Thymus (tissue), 14 donors: ENCODE measurements at places on chromosomes 3 and 15.
A peak's percentile ranks its signal among the peaks of the same experiment; 100 is the strongest.

GRCh38 chr15:25335279-25335678, 103.5 kb downstream of the UBE3A start:
- H3K27ac ChIP-seq = no peak overlapping the region
- peaks cover 5% of the 10 kb centered on the region for H3K36me3 ChIP-seq
- no peaks in the 10 kb centered on the region for H3K4me1 ChIP-seq
- DNase-seq = no peak
- H3K4me3 ChIP-seq = no peak overlapping the region
- no peaks in the 10 kb centered on the region for H3K27me3 ChIP-seq

- H3K4me1 ChIP-seq = no peaks in the 10 kb centered on the region
- no peak overlapping the region for H3K4me3 ChIP-seq
- no peaks in the 10 kb centered on the region for H3K36me3 ChIP-seq
- DNase-seq = peak; percentile 6
These were observed 862.5 kb downstream of the CADM2 start for GRCh38 chr3:85821130-85821756.

- peaks cover 9% of the 10 kb centered on the region for H3K36me3 ChIP-seq
- DNase-seq = no peak
- no peak overlapping the region for H3K27ac ChIP-seq
- H3K27me3 ChIP-seq = no peaks in the 10 kb centered on the region
These were observed 27.3 kb downstream of the ARL8B start for GRCh38 chr3:5149306-5149880.

- no peak for DNase-seq
- H3K27me3 ChIP-seq = no peaks in the 10 kb centered on the region
- H3K4me3 ChIP-seq = no peak overlapping the region
- H3K4me1 ChIP-seq = no peaks in the 10 kb centered on the region
- H3K27ac ChIP-seq = no peak overlapping the region
These were observed 121.5 kb downstream of the MCTP2 start for GRCh38 chr15:94352636-94353487.

- H3K27me3 ChIP-seq = no peaks in the 10 kb centered on the region
- no peaks in the 10 kb centered on the region for H3K4me1 ChIP-seq
- no peak for DNase-seq
- no peaks in the 10 kb centered on the region for H3K36me3 ChIP-seq
- no peak overlapping the region for H3K27ac ChIP-seq
- H3K4me3 ChIP-seq = no peak overlapping the region
These were observed 282.5 kb downstream of the RPLP1 start for GRCh38 chr15:69735121-69735520.

GRCh38 chr3:39941931-39942330, 132.5 kb downstream of the MYRIP start:
- no peak for DNase-seq
- H3K27me3 ChIP-seq = no peaks in the 10 kb centered on the region
- H3K4me3 ChIP-seq = no peak overlapping the region
- H3K4me1 ChIP-seq = no peaks in the 10 kb centered on the region
- no peaks in the 10 kb centered on the region for H3K36me3 ChIP-seq

GRCh38 chr3:147269907-147270306, 136.4 kb downstream of the ZIC4 start:
- H3K27ac ChIP-seq = no peak overlapping the region
- no peaks in the 10 kb centered on the region for H3K27me3 ChIP-seq
- no peak for DNase-seq
- no peak overlapping the region for H3K4me3 ChIP-seq
- no peaks in the 10 kb centered on the region for H3K36me3 ChIP-seq

DNA sequence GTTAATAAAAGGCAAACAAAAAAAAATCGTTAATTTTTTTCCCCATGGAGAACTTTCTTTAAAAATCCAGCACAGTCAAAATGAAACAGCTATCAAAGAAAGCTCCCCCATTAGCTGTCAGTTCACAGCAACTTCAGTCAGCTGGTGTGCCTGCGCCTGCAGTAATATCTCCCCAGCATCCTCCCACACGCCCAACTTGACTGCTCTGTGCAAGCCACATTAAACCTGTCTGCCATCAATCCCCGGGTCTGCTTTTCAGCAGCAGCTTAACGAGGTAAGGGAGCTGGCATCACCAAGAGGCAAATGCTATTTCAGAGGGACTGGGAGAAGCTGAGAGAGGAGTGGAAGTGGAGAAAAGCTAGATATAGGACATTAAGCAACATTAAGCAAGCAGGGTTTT, 337.5 kb downstream of the GAP43 start:
- H3K36me3 ChIP-seq = no peaks in the 10 kb centered on the region
- no peaks in the 10 kb centered on the region for H3K4me1 ChIP-seq
- H3K4me3 ChIP-seq = no peak overlapping the region
- no peak for DNase-seq
- H3K27ac ChIP-seq = no peak overlapping the region
- no peaks in the 10 kb centered on the region for H3K27me3 ChIP-seq

- no peaks in the 10 kb centered on the region for H3K4me1 ChIP-seq
- H3K27ac ChIP-seq = no peak overlapping the region
These were observed 730.2 kb downstream of the TUSC7 start for GRCh38 chr3:117439812-117440211.

DNA sequence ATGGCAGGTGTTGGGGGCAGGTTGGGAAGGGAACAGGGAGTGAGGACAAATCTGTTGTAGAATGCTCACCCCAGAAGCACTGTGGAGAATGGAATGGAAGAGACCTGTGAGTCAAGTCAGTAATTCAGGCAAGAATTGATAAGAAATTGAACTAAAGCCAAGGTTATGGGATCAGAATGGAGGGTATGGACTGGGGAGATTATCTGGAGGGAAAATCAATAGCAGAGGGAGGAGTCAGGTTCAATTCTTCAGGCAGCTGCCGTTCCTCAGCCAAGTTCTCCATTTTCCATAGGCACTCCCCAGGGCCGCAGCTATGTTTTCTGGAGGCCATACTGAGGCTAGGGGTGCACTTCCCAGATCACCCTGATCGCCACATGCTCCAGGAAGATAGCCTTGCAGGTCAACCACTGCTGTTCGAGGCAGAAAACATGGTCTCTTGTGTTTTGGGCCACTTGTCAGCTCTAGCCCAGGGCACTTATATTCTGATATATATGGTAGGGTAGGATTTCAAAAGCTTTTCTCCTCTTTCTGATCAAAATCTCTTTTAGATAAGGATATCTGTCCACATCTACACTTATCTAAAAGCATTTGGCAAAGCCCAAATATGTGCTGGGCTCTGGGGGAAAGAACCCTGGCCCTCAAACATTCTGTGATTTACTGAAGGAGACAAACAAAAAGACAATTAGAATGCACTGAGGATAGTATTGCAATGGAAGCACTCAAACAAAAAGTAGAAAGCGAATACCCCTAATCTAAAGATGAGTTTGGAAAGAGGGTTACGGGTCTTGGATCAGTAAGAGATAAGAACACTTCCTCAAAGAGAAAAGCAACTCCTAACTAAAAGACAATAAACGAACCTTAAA, 92.3 kb downstream of the TMEM212 start:
- H3K4me3 ChIP-seq = no peak overlapping the region
- H3K4me1 ChIP-seq = no peaks in the 10 kb centered on the region
- no peaks in the 10 kb centered on the region for H3K27me3 ChIP-seq
- DNase-seq = no peak

- no peaks in the 10 kb centered on the region for H3K36me3 ChIP-seq
- no peak overlapping the region for H3K4me3 ChIP-seq
- no peaks in the 10 kb centered on the region for H3K4me1 ChIP-seq
- no peak for DNase-seq
- no peaks in the 10 kb centered on the region for H3K27me3 ChIP-seq
These were observed 424.6 kb downstream of the FGF12 start for GRCh38 chr3:192302721-192303120.

GRCh38 chr15:62877276-62877857, 165.2 kb upstream of the TPM1 start:
- H3K27me3 ChIP-seq = no peaks in the 10 kb centered on the region
- no peaks in the 10 kb centered on the region for H3K36me3 ChIP-seq
- H3K27ac ChIP-seq = no peak overlapping the region

DNA sequence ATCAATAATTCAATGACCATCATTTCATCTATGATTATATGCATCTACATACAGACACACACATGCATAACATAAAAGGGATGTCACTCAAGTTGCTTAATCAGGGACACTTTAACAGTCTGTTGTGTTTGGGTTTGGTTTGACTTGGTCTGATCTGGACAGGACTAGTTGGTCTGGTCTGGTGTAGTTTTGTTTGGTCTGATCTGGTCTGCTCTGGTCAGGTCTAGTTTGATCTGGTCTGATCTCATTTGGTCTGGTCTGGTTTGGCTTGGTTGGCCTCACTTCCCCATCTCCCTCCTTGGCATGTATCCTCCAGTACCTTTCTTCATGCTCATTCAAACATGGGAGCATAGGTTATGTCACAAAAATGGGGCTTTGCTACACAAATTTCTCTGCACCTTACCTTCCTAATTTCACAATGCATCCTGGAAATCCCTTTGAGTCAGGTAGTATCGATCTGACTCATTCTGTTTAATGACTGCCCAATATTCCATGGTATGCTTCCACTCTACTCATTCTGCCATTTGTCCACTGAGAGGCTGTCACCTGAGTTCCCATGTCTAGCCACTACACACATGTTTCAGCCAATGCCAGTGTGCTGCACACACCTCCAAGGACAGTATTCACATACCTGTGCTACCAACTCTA, 73.0 kb upstream of the TPM1 start:
- H3K4me1 ChIP-seq = no peaks in the 10 kb centered on the region
- H3K27ac ChIP-seq = no peak overlapping the region
- H3K27me3 ChIP-seq = no peaks in the 10 kb centered on the region
- no peak overlapping the region for H3K4me3 ChIP-seq
- no peak for DNase-seq

GRCh38 chr15:47934342-47934741, 186.4 kb upstream of the SLC24A5 start:
- no peaks in the 10 kb centered on the region for H3K27me3 ChIP-seq
- H3K4me3 ChIP-seq = no peak overlapping the region
- no peak for DNase-seq

DNA sequence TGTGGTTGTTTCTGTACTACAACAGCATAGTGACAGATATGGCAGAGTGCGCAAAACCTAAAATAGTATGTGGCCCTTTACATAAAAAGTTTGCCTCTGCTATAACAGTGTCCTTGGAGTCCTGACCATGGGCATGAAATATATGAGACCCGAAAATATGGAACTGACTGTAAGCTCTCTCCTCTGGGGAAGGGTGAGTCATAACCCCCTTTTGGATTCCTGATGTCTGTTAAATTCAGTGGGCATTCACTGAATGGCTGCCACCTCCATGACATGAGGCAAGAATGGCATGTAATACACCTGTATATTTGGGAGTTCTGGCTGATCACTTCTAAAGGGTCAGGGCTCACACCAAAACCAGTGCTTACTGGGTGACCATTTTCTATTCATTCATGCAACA, 6.1 kb downstream of the TBC1D2B start:
- DNase-seq = no peak
- no peak overlapping the region for H3K27ac ChIP-seq
- H3K4me3 ChIP-seq = no peak overlapping the region
- H3K27me3 ChIP-seq = no peaks in the 10 kb centered on the region
- peaks cover 51% of the 10 kb centered on the region for H3K4me1 ChIP-seq

DNA sequence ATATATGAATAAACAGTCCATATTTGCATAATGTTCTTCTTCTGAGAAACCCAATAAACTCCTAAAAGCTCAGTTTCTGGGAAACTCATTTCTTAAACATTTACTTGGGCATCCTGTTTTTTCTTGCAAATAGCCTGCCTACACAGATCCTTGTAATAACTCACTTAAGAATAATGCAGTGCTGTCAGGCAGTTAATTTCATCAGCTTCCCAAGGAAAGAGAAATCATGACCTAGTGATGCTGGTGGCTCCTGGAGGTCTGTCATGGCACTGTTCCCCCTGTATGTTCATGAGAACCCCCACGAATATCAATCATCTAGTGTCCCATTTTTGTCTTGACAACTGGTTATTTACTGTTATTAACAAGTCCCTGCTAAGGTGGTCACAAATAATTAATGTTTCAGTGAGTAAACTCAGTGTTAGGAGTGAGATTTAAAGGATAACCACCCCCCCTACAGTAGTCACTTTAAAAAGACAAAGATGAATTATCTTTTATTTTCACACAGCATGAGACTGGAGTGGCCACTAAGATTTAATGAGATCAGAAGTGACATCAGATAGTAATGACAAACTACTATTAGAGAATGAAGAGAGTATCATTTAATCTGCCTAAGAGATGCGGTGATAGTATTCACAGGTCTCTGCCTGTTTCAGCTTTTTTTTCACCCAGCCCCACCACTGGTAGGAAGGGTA, 279.5 kb upstream of the NECTIN3 start:
- H3K27me3 ChIP-seq = no peaks in the 10 kb centered on the region
- no peak overlapping the region for H3K27ac ChIP-seq
- no peak overlapping the region for H3K4me3 ChIP-seq
- DNase-seq = no peak

- H3K4me1 ChIP-seq = no peaks in the 10 kb centered on the region
- no peaks in the 10 kb centered on the region for H3K27me3 ChIP-seq
- H3K36me3 ChIP-seq = peaks cover 12% of the 10 kb centered on the region
- no peak for DNase-seq
- H3K27ac ChIP-seq = no peak overlapping the region
These were observed 36.5 kb downstream of the PLXNA1 start for GRCh38 chr3:127019449-127019848.

DNA sequence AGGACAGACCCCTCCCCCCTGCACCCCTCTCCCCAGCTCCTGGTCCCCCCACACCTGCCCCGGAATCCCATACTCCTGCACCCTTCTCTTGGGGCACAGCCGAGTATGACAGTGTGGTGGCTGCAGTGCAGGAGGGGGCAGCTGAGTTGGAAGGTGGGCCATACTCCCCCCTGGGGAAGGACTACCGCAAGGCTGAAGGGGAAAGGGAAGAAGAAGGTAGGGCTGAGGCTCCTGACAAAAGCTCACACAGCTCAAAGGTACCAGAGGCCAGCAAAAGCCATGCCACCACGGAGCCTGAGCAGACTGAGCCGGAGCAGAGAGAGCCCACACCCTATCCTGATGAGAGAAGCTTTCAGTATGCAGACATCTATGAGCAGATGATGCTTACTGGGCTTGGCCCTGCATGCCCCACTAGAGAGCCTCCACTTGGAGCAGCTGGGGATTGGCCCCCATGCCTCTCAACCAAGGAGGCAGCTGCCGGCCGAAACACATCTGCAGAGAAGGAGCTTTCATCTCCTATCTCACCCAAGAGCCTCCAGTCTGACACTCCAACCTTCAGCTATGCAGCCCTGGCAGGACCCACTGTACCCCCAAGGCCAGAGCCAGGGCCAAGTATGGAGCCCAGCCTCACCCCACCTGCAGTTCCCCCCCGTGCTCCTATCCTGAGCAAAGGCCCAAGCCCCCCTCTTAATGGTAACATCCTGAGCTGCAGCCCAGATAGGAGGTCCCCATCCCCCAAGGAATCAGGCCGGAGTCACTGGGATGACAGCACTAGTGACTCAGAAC, 9.8 kb downstream of the MAP1A start:
- peaks cover 21% of the 10 kb centered on the region for H3K4me1 ChIP-seq
- DNase-seq = no peak
- H3K4me3 ChIP-seq = no peak overlapping the region
- H3K36me3 ChIP-seq = peaks cover 73% of the 10 kb centered on the region
- no peak overlapping the region for H3K27ac ChIP-seq

DNA sequence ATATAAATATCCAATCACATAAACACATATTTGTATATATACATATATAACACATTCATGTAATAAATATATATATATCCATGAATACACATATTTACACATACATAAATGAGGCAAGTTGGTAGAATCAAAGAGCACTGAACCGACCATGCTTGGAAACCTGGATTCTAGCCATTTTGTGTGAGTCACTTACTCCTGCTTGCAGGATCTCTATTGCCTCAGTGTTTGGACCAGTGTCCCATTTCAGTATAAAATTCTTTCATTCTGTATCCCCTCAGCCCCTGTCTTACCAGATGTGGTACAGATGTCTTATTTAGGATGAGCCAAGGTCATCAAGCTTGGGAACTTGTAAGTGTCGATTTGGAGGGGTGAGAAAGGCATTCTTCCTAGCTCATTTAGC, 391.4 kb upstream of the FRG2C start:
- no peaks in the 10 kb centered on the region for H3K4me1 ChIP-seq
- H3K36me3 ChIP-seq = no peaks in the 10 kb centered on the region
- no peak overlapping the region for H3K27ac ChIP-seq
- DNase-seq = no peak
